ENCODE measurements at places on chromosomes 6 and 20.

DNA sequence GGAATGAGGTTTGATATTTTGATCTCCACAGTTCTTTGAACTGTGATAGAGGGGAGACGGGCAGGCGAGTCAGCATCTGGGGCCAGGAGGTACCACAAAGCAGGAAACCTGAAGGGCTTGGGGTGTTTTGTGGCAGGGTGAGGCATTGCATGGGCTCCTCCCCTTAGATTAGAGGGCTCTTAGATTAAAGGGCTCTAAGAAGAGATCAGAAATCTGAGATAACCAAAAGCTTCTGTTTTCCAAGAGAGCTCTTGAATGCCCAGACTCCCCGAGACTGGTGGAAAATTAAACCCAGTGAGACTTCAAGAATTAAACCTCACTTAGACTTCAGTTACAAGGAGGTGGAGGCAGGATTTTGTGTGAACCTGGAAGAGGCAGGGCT is 2.4 kb upstream of the GPX5 start:
- no peak for DNase-seq

DNA sequence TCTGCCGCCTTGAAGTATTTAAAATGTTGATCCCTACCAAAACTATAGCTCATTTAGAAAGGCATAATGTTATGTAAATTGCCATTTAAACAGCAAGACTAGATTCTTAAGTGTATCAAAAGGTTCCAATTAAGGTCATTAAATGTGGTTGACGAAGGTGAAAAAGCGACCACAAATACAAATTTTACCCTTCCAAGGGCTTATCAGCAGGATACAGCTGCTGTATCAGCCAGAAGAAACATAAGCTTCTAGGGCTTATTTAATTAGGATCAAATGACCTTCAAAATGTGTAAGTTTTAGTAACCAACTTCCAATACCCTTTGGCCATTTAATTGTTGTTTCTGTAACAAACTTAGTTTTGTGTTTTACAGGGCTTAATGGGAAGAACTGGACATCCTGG is 139.9 kb downstream of the COL9A1 start:
- no peak for DNase-seq

DNA sequence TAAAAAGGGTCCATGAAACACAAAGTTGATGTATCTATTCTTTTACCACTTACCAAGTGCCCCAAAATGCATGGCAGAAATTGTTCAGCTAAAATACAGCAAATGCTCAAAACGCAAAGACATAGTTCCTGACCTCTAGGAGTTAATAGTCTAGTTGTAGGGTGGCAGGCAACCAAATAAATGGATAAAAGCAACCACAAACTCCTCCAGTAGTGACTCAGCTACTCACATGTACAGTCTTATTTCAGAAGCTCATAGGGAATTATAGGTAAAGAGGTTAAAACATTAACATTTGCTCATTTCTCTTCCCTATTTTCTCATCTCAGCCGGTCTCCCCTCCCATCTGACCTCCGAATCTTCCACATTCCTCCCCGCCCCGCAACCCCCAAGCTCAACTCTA is 143.9 kb upstream of the INSM1 start:
- DNase-seq = no peak

DNA sequence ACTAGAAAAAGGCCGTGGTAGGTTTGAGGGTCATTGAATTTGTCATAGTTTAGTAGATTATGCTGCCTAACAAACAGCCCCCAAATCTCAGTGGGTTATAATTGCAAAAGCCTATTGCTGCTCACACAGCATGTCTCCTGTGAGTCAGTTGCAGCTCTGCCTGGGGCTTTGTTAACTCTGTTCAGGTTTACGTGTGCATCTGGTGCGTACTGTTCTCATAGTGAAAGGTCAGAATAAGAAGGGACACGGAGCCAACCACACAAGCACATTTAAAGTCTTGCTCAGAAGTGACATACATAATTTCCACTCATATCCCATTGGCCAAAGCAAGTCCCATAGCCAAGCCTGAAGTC is 48.1 kb upstream of the BMP2 start:
- no peak for DNase-seq

DNA sequence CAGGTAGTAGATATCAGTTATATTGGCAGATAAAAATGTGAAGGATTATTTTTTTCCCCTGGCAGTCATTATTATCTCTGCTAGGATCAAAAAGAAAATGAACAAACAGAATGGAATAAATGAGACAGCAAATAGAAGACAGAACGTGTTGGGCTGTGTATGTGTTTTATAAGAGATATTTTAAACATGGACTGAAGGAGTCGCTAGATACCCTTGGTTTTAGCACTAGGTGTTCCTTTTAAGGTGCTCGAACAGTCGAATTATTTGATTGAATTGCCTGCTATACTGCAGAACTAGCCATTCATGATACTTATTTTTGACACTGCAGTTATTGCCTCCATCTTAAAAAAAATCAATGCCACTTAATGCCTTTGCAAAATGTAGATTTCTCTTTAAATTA is 3.7 kb downstream of the GRIK2 start:
- no peak for DNase-seq

GRCh38 chr20:19769507-19769906 is 11.4 kb downstream of the RIN2 start:
- DNase-seq = no peak

DNA sequence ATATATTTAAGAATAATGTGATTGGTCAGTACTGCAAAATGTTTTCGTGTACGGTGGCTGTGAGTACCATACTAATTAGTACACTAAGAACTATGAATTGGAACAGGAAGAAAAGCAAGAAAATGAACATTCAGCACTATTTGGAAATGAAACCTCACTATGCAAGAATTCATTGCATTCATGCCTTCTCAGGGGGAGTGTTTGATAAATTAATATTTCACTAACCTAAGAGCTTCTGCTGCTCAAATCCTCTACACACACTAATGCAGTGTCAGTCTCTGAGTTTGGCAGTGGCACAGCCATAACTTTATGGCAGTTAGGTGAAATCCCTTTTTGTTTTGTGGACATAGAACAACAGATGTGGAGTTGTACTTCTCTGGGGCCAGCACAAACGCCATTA is 60.1 kb downstream of the SLC16A10 start:
- no peak for DNase-seq

- DNase-seq = no peak
These were observed 43.5 kb downstream of the ZFAND3 start for GRCh38 chr6:37862992-37863391.

GRCh38 chr20:56572172-56572571 is 39.1 kb downstream of the FAM209B start:
- no peak for DNase-seq

DNA sequence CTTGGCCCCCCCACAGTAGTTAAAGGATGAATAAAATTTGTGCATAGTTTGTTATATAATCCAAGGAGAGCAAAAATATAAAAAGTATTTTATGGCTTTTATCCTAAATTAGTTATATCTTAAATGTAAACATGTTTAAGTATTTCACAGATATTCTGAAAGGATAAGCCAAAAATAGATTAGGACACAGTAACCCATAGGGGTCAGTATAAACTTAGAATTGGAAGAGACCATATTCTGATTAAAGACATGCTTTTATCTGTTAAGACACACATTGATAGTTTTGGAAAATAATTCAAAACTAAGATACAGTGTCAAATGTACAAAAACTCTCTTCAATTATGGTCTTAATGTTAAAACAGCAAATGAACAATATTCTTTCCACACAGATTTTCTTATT is 4.5 kb upstream of the SERINC1 start:
- no peak for DNase-seq

GRCh38 chr20:4666001-4666479 is 55.7 kb upstream of the PRND start:
- DNase-seq = no peak

GRCh38 chr6:41643899-41644269 is 5.6 kb downstream of the MDFI start:
- no peak for DNase-seq

- no peak for DNase-seq
These were observed 140.3 kb downstream of the CEP57L1 start for GRCh38 chr6:109235481-109236038.

- DNase-seq = no peak
These were observed 175.9 kb upstream of the CITED2 start for GRCh38 chr6:139550361-139550760.

DNA sequence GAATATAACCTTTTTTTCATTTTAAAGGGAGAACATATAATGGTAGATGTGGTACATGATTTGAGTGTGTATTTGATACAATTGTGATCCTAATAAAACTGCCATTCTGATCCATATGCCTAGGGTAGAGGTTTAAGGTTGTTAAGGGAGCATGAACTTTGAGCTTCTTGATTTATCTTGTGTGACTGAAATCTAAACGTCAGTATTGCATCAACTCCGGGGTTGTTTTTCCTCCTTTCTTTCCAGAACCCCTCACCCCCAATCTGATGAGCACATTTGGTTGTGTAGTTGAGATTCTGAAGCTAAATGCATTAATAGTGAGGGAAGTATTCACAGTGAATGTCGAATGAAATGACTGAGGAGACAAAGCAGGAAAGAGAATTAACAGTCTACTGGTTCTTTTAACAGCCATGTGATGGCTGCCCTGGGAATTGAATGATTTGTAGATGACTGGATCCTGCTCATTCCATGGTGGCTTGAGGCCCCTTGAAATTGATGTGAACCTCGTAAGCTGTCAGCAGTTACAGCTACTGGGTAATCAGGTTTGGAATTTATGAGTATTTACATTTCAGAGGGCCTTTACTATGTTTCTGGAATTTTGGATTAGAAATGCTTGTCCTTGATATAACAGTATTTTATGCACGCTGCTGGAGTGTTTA is 44.8 kb downstream of the FARS2 start:
- DNase-seq = no peak

- DNase-seq = no peak
These were observed 18.0 kb downstream of the POLH start for GRCh38 chr6:43593938-43594337.

DNA sequence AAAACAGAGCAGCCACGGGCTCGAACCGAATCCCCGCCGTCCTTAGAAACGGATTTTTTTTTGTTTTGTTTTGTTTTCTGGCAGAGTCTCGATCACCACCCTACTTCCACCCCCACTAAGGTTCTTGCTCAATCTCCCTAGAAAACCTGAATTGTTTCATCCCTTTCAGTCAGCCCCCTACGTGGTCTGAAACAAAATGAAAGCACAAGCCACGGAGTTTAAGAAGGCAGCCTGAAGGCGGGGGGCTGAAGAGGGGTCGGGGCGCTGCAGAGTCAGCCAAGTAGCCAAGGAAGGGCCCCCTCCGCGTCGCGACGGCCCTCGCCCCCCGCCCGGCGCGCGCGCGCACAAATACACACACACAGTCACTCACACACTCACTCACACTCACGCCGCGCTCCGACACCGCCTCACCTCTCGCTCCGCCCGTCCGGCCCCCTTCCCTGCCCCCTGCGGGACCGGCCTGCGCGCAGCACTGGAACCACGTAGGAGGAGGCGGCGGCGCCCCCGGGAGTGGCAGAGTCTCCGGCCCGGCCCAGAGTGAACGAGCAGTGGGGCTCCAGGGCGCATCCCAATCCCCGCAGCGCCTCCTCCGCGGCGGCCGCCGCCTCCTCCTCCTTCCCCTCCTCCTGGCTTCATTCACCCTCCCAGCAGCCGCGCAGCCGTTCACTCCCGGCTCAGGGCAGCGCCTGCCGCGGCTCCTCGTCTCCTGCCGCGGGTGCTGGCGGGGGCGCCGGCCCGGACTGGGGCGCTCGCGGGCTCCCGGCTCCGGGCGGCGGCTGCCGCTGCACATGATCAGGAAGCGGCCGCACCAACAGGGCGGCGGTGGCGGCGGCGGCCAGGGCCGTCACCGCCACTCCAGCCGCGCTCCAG is 1.4 kb downstream of the ATXN1 start:
- no peak for DNase-seq

DNA sequence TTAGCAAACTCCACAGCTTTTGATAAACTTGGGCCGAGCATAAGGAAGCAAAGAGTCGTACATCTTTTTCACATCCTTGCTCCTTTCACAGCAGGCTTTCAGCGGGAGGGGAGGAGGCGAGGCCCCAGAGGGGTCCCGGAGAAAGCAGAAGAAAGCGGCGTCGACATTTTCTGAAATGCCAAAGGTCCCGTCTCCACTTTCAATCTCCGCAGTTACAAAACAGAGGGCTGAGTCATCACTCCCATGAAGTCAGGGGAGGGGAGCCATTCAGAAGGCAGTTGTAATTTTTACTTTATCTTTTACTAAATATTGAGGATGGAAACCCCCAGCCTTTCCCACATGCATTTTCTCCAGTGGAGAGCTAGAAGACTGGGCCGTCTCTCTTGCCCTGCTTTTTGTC is 174.2 kb upstream of the THBS2 start:
- DNase-seq = no peak

DNA sequence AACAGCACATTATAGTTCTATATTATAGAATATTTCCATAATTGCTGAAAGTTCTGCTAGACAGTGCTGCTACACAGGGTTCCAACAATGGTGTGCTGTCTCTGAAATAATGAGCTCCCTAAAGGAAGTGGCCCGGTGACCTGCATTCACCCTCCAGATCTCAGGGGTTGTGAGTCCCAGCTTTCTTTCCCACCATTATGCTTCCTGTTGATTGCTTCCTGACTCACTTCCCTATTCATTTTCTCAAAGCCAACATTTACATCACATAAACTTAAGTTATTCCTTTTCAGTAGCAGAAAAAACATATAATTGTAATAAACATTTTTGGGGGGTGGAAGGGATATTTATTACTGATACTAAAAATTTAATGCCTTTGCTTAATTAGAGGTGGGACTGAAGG is 12.9 kb upstream of the CCN6 start:
- DNase-seq = no peak

DNA sequence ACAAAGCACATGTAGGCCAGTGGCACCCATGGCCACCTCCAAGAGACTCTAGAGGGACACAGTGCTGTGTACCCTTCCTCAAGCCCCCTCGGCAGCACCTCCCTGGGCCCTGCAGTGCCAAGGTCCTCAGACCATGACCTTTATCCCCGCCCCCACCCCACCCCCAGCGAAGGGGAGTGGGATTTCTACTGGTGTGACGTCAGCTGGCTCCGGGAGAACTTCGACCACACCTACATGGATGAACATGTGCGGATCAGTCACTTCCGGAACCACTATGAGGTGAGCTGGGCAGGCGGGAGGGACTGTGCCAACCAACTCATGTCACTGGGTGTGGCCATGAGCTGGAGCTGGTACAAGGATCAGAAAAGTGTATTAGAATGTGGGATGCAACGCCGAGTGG is 38.0 kb downstream of the TTLL9 start:
- DNase-seq = no peak

GRCh38 chr6:16102208-16102607 is 26.7 kb upstream of the MYLIP start:
- no peak for DNase-seq

DNA sequence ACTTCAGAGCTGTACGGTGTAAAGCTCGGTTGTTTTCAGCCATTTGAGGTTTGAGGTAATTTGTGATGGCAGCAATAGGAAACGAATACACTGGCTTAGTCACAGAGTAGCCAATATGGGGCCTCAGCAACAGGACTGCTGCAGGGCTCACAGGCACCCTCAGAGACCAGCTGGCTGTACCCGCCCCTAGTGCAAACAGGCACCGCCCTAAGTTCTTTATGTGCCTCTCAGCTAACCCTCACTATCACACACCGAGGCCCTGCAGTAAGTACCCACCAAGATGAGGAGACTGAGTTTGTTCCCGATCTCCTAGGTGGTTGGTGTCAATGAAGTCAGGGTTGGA is 11.2 kb upstream of the SERPINB9 start:
- DNase-seq = no peak

- DNase-seq = no peak
These were observed 16.6 kb downstream of the SYNDIG1 start for GRCh38 chr20:24485981-24486380.
